Esophagus squamous epithelium (tissue), 5 donors: ENCODE measurements at places on chromosomes 11 and 22.

GRCh38 chr11:122304973-122305372 is 189.0 kb upstream of the BLID start:
- DNase-seq: no peak

DNA sequence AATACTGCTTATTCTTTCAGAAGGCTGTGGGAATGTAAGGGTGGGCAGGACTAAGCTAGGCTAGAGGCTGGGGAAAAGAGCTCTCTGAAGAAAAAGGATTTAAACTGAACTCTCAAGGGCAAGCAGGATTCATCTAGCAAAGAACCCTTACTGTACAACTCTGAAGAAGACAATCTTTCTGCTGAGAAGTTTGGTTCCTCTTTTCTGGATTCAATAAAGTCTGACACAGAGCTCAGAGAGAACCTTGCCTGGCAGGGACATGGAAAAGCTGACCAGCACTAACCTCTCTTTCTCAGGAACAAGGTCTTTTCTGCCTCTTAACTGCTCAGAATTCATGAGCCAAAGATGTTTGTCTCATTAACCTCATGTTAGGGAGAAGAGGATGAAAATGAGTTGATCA is 388.4 kb upstream of the DDI1 start:
- no peak for DNase-seq

DNA sequence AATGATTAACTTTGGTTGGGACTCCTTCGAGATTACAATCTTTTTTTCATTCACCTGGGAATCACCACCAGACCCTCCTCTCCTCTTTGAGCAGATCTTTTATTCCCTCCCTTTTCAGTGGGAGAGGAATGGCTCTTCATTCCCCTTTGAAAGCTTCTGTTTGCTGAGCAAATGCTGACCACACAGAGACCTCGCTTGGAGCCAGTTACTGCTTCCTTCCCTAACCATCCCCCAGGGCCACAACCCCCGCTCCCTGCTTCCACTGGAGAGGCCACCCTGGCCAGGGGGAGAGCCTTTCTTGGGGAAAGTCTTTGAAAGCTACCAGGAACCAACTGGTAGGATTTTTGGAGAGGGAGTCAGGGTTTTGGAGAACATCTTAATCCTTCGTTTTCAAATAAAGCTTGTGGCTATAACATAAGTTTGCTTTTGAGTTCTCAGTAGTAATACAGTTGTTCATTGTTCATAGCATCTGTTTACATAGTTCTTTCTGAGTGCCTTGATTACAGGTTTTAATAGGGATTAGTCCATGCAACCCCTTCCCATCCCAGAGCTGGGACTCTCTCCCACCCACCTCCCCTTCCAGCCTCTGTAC is 138.4 kb downstream of the DBX1 start:
- DNase-seq: no peak

GRCh38 chr11:47383071-47383470 is 4.7 kb upstream of the SPI1 start:
- no peak for DNase-seq

- no peak for DNase-seq
Measured at GRCh38 chr22:39907605-39908097, 6.8 kb downstream of the GRAP2 start.

GRCh38 chr22:41570221-41570620 is 9.4 kb downstream of the CSDC2 start:
- no peak for DNase-seq

GRCh38 chr22:20456722-20457076 is 19.1 kb upstream of the SCARF2 start:
- DNase-seq: no peak

DNA sequence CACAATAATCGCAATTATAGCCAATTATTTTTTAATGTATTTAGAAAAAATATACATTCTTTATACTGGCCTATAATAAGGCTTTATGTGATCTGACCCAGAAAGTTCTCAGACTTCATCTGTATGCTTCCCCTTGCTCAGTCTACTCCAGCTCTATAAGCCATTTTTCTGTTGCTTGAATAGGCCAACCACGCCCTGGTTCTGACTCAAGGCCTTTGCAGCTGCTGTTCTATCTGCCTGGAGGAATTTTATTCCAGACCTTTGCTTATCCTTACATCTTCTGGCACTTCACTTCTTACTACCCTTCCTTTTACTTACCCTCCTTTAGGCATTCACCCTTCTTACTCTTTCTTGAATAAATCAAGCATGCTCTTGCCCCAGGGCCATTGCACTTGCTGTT is 54.9 kb upstream of the PDE3B start:
- no peak for DNase-seq

DNA sequence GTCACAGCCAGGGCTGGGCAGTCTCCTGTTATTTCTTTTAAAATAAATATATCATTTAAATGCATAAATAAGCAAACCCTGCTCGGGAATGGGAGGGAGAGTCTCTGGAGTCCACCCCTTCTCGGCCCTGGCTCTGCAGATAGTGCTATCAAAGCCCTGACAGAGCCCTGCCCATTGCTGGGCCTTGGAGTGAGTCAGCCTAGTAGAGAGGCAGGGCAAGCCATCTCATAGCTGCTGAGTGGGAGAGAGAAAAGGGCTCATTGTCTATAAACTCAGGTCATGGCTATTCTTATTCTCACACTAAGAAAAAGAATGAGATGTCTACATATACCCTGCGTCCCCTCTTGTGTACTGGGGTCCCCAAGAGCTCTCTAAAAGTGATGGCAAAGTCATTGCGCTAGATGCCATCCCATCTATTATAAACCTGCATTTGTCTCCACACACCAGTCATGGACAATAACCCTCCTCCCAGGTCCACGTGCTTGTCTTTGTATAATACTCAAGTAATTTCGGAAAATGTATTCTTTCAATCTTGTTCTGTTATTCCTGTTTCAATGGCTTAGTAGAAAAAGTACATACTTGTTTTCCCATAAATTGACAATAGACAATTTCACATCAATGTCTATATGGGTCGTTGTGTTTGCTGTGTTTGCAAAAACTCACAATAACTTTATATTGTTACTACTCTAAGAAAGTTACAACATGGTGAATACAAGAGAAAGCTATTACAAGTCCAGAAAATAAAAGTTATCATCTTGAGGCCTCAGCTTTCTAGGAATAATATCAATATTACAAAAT is 13.4 kb downstream of the OR51B4 start:
- DNase-seq: no peak

DNA sequence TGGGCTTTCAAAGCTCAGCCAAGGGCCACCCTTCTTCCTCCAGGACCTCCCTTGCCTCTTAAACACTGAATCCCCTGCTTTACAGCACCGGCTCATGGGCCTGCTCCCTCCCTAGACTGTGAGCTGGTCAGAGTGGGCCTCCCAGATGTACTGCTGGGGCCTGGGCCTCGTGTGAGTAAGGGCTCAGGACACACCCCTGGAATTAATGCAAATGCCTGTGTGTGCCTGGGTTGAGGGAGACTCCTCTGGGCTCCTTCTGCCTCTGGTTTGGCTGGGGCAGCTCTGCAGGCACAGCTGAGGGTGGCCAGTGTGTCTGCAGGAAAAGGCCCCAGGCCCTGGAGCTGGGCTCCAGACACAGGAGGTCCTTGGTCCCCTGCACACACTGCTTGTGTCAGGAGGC is 24.2 kb downstream of the ALX4 start:
- DNase-seq: no peak

DNA sequence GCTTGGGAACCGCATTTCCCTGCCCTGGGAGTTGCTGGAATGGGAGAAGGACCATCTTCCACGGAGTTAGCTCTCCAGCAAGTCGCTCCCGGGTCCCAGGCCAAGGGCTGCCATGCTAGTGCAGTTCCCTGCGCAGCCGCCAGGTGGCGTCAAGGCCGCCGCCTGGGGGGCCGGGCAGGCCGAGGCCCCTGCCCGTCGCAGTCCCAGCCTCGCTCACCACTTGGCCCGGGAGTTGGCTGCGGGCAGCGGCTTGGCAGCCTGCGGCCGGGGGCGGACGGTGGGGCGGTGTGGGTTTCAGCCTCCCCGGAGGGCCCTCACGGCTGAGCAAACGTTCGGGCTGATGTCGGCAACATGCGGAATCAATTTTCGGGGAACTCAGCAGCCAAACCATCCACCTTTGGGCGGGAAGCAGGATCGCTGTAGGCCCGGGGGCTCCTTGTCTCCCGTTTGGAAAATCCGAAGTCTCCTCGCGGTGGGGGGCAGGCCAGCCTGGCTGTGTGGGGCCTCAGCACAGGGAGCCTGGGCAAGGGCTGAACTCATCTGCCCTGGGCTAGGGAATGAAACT is 415.1 kb downstream of the SOX6 start:
- DNase-seq: no peak

DNA sequence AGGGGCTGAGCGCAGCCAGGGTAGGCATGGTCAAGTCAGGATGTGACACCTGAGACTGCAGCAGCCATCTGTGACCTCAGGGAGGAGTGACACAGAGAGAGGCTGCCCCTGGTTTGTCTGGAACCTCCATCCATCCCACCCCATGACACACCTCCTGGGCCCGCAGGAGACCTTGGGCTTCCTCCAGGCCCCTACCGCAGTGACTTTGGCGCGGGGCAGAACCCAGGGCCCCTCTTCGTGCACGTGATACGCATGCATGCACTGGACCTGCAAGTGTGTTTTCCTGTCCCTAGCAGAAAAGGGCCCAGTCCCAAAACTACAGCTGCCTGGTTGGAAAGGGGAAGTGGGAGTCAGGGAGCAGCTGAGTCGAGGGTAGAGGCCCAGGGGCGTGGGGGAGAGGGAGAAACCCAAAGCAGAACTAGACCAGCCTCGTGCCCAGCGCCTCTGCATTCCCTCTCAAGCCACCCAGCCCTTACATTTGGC is 7.9 kb upstream of the CYTH4 start:
- DNase-seq: no peak

GRCh38 chr11:8800520-8801110 is 110.4 kb upstream of the AKIP1 start:
- no peak for DNase-seq

DNA sequence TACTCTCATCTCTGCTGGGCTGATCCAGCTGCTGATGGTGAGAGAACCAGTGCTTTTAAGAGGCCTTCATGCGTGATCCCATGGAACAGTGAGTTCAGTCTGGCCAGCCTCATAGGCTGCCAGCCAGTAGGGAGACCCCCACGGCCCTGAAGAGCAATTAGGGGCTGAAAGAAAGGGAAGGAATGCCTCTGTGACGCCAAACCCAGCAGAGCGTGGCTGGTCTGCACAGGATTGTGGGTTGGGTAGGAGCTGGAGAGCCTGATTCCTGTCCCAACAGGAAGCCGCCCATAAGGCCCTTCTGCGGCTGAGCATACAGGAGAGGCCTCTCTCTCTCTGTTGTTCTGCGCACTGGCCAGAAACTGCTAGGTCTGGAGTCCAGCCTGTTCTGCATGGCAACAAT is 181.5 kb upstream of the E2F8 start:
- DNase-seq: no peak

DNA sequence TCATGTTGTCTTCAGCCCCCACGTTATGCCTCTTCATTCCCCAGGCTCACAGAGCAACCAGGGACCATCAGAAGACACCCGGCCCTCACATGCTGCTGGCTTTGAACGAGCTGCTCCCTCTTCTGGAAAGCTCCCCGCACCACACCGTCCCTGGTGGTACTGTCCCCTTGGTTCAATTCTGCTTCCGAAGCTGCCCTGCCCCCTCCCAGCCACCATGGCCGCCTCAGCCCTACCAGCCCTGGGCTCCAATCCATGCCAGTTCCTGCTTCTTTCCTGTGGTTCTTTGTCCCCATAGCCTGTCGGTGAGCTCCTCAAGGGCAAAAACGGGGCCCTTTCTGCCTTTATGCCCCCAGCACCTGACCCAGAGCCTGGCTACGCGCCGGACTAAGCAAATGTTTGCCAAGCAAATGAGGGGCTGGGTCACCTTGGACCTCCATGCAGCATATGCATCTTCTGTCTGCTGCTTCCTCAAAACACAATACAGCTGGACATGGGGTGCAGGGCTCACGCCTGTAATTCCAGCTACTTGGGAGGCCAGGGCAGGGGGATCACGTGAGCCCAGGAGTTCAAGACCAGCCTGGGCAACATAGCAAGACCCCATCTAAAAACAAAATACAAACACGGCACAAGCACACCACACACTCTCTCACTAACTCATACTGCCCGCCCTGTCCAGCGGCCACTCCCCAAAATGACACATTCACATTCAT is 21.3 kb downstream of the TNKS1BP1 start:
- DNase-seq: no peak

DNA sequence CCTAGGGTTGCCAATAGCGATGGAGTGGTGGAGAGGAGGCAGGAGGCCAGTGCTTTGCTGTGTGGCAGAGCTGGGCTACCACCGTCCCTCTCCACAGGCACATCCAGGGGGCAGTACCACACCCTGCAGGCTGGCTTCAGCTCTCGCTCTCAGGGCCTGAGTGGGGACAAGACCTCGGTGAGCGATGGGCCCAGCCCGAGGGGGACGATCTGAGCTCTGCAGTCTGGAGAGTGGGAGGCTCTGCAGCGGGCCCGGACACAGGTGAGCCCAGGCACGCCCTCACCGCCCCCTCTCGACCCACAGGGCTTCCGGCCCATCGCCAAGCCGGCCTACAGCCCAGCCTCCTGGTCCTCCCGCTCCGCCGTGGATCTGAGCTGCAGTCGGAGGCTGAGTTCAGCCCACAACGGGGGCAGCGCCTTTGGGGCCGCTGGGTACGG is 2.5 kb downstream of the PKP3 start:
- DNase-seq: no peak

DNA sequence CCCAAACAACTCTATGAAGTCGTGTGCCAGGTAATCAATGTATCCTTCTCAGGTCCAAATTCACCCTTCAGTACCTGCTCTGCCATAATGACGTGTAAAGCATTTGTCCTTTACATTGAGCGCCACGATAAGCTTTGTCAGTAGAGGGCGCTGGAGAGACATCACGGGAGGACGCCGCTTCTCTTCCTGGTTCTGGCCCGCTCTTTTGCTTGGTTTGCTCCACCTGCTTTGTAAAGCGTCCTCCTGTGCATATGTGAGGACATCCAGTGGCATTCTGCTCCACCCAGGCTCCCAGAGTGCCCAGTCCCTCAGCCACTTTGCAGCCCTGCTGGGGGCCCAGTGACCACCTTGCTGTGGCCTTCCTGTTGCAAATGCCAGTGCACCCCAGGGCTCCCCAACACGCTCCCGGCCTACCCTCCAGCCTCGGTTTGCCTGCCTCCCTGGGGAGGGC is 61.1 kb downstream of the WT1 start:
- DNase-seq: no peak

GRCh38 chr11:11985954-11986949 is 22.2 kb downstream of the DKK3 start:
- no peak for DNase-seq

- no peak for DNase-seq
Measured at GRCh38 chr11:8317159-8317558, 53.5 kb upstream of the LMO1 start.

DNA sequence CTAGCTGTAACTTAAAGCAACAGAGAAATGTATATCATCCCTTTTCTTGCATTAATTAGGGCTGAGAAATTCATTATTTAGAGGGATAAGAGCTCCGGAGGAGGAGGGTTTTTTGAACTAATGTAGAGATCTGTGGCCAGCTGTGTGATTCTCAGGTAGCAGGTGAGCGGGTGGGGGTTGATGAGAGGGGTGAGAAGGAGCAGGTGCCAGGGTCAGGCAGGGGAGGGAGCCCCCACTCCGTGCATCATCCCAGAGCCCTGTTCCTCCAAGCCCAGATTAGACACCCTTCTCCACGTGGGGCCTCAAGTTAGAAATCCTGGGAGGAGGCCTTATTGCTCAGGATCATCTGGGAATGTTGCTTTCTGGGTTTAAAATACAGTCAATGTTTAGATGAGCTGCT is 24.9 kb downstream of the ZBTB16 start:
- DNase-seq: no peak
